ENCODE measurements at places on chromosomes 1 and 21.

- no peak for DNase-seq
These were observed 43.0 kb downstream of the PLXNA2 start for GRCh38 chr1:208201229-208201628.

DNA sequence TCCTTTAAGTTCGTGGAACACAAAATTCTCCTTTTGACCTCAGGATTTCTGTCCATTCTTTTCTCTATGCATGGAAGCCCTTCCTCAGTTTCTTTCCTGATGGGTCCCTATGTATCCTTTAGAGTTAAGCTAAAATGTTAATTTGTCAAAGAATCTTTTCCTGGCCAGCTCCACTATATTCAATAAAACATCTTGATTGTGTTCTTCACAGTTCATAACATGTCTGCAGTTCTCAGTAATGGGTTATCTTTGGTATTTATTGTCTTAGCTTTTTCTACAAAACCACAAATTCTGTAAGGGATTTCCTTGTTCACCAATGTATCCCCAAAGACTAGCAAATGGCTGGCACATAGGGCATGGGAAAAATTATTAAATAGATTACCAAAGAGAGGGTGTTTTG, 998.5 kb downstream of the ADGRL2 start:
- DNase-seq: no peak

GRCh38 chr21:39561140-39561539, 51.6 kb upstream of the B3GALT5 start:
- no peak for DNase-seq

DNA sequence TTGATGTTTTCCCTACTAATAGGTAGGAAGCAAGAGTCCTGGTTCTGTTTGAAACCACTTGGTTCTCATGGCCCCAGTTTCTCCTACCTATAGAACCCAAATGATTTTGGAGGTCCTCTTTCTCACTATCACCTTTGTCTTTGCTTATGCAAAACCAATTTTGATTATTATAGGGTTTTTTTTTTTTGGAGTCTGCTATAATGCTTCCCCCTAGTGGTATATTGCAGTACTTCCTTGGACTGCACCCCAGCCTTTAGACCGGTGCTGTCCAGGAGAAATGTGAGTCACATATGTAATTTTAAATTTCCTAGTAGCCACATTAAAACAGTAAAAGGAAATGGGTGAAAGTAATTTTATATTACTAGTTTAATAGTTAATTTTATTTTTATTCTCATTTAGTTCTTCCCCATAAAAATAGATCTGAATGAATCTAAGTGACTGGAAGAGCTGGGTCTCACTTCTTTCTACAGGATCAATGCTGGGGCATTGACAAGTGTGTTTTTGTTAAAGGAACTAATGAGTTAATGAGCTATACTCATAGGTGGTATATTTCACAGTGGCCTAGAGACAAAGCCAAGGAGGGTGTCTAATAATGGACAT, 10.6 kb downstream of the FCMR start:
- no peak for DNase-seq

GRCh38 chr1:199020051-199020450, 381.2 kb downstream of the PTPRC start:
- DNase-seq: no peak

DNA sequence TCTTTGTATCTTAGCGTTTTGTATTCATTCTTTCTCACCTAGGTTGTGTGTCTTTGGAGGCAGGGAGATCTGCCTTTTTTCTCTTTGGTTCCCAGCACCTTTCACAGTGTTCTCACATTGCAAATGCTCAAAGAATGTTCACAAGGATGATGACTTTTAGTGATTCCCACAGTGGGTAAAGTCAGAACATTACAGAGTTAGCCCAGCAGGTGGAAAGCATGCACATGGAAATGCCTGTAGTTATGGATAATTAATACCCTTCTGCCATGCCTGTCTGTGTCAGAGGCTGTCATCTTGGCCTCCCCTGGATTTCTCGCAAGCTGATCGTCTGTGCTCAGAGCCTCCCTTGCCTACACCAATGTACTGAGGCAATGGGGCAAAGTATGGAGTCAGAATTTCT, 458.9 kb downstream of the LMO4 start:
- DNase-seq: no peak

GRCh38 chr1:212981025-212981495, 30.7 kb downstream of the VASH2 start:
- DNase-seq: no peak

- DNase-seq: no peak
These were observed 41.9 kb upstream of the ANGPTL7 start for GRCh38 chr1:11147197-11147770.
